ENCODE measurements at places on chromosomes 4 and X. TPM values are rescaled to one million over a fixed set of nuclear protein-coding genes. Genes with fewer than 3 reads are reported as not detected.

Gene TMEM255A
- total RNA-seq, result not detected

Gene PNCK
- 0.90 TPM for total RNA-seq

Gene OPN1MW3
- not detected for total RNA-seq

Gene RNF128
- not detected for total RNA-seq

Gene STS
- total RNA-seq, result 8.9 TPM
